ENCODE measurements at places on chromosomes 13 and 19.

GRCh38 chr13:44840131-44840530 lies 149.1 kb downstream of the NUFIP1 start:
- DNase-seq: no peak

DNA sequence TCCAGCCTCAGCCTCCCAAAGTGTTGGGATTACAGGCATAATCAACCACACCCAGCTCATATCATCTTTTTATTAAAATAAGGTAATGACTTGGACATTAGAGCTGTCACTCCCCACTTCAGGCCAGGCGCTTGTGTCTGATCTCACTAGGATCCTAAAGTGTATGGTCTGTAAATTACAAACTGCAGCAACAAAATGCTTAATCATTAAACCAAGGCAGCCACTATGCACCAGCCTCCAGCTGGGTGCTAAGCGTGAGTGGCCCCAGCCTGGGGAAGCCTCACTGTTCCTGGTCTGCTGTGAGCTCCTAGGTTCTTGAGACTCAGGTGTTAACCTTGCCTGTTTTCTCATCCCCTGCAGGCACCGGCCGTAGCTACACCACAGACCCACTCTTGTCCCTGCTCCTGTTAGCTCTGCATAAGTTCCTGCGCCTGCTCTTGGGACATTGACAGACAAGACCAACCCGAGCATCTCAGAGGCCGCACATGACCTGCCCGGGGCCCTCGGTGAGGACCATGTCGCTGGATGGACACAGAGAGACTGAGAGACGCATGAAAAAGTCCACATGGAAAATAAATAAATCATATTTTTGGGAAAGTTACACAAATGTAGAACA lies 37.8 kb downstream of the VSTM2B start:
- no peak for DNase-seq

DNA sequence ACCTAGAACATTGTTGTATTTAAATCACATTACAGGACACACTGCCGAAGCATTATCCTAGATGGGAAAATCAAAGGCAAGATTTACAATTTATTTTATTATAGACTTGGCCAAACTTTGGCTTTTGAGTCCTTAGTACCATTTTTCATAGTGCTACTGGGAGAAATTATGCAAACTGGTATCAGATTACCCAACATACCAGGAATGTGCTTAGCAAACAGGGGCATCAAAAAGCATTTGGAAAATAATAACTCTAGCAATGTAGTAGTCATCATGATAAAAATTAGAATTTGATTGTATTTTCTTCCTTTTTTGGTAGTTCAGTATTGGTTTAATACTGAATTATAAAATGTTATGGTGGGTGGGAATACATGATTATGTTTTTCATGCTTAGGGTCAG lies 34.0 kb downstream of the GPC6 start:
- DNase-seq: no peak

DNA sequence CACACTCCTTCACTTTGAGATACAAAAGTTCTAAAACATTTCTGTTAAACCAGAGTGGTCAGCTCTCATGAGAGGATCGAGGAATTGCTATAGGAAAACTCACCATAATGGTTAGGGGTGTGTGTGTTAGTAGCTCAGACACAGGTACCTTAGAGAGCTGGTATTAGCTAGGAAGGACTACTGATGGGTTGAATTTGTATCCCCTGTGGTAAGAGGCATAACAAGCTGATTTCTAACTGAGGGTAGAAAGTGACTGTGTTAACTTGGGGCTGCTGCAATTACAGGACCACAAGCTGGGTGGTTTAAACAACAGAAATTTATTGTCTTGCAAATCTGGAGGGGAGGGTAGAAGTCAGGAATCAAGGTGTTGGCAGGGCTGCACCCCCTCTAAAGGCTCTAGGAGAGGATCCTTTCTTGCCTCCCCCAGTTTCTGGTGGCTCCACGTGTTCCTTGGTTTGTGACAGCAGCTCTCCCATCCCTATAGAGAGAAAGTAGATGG lies 17.4 kb downstream of the LEUTX start:
- no peak for DNase-seq

GRCh38 chr19:55866521-55866920 lies 30.2 kb downstream of the NLRP4 start:
- no peak for DNase-seq
